ENCODE measurements at places on chromosomes 3 and 15. TPM values are rescaled to one million over a fixed set of nuclear protein-coding genes. Genes with fewer than 3 reads are reported as not detected.

ATP10A gene
- total RNA-seq: 4.9 TPM

CACNA2D2 gene
- under 0.01 TPM for total RNA-seq

TRIM42 gene
- not detected for total RNA-seq

SEMA7A gene
- total RNA-seq: 1.5 TPM

GPR27 gene
- 0.13 TPM for total RNA-seq

POMGNT2 gene
- 7.7 TPM for total RNA-seq

FANCD2OS gene
- total RNA-seq: not detected

CORO2B gene
- total RNA-seq: 4.8 TPM

TTLL13 gene
- under 0.01 TPM for total RNA-seq

DGKG gene
- total RNA-seq: 0.81 TPM

OR5K1 gene
- not detected for total RNA-seq

CDHR4 gene
- total RNA-seq: 0.06 TPM

HRG gene
- not detected for total RNA-seq

KBTBD13 gene
- total RNA-seq: not detected

ACTRT3 gene
- total RNA-seq: 6.1 TPM

TMOD3 gene
- total RNA-seq: 59.7 TPM

EEF1AKMT4 gene
- total RNA-seq: 2.2 TPM

SNTN gene
- not detected for total RNA-seq

Measured in aortic smooth muscle cell (primary cell).